ENCODE measurements at places on chromosomes 13 and 19.
A peak's percentile ranks its signal among the peaks of the same experiment; 100 is the strongest.

GRCh38 chr19:12938779-12939601 is 581 bp downstream of the CALR start:
- no peak for DNase-seq

DNA sequence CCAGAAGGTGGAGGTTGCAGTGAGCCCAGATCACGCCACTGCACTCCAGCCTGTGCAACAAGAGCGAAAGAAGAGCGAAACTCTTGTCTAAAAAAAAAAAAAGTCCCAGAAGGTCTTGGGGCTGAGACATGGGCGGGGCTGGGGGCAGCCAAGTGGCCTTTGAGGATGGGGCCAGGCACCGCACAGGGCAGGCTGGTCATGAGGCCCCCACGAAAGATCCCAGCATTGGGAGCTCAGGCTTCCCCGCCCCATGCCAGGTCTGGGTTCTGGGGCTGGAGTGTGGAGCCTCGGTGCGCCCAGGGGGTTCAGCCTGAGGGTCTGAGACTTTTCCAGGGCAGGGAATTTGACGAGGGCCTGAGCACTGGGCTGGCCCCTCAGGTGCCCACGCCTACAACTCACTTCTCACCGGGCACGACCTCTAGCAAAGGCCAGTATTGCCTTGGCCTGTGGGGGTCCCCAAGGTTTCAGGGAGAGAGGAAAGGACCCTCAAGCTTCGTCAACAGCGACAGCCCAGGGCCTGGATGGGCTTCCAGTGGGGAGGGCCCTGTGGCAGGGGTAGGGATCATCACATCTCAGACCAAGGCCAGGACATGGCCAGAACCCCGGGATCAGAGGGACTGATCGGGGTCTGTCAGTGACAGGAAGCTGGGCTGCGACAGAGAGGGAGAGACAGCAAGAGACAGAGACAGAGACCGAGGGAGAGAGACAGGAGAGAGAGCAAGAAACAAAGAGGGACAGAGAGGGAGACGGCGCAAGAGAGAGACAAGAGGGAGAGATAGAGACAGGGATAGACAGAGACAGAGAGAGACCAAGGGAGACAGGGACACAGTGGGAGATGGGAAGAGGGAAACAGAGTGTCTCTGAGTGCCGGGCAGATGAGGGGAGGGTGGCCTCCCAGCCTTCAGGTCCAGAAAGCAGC is 7.5 kb upstream of the MEX3D start:
- DNase-seq: no peak

- DNase-seq: peak; percentile 93
Observed at GRCh38 chr19:55301459-55302317, 17.9 kb downstream of the BRSK1 start.

- DNase-seq: peak; percentile 65
Observed at GRCh38 chr19:33343859-33344572, 29.5 kb upstream of the CEBPG start.
